Left lung (tissue), 14 donors: ENCODE measurements at places on chromosomes 13 and 19. TPM values are rescaled to one million over a fixed set of nuclear protein-coding genes. Genes with fewer than 3 reads are reported as not detected.

Gene ZNF44
- 10.6 TPM for total RNA-seq

Gene CCDC194
- 0.61 TPM for total RNA-seq

Gene BEST2
- total RNA-seq = not detected

Gene LGALS4
- 1.5 TPM for total RNA-seq

Gene C3
- 881 TPM for total RNA-seq

Gene SMIM44
- not detected for total RNA-seq

Gene UBE2L5
- total RNA-seq = not detected

Gene ZNF709
- total RNA-seq = 1.8 TPM

Gene SRRM5
- 0.10 TPM for total RNA-seq

Gene MED26
- 10.3 TPM for total RNA-seq

Gene IRGC
- total RNA-seq = not detected

Gene C5AR1
- 28.3 TPM for total RNA-seq

Gene UNC13A
- total RNA-seq = 0.15 TPM

Gene CYP4F22
- total RNA-seq = 0.15 TPM

Gene ZNF560
- 0.15 TPM for total RNA-seq

Gene SLC7A10
- total RNA-seq = not detected

Gene PPM1N
- total RNA-seq = 0.47 TPM

Gene PGLYRP1
- 6.3 TPM for total RNA-seq

Gene KMT2B
- total RNA-seq = 39.1 TPM

Gene DAND5
- total RNA-seq = 0.13 TPM

Gene CAPN12
- 4.5 TPM for total RNA-seq

Gene SYT5
- total RNA-seq = not detected

Gene PRX
- 20.0 TPM for total RNA-seq

Gene DHRS12
- total RNA-seq = 12.4 TPM
